Activated naive CD8-positive, alpha-beta T cell treated with anti-CD3 and anti-CD28 coated beads for 36 hours (primary cell): ENCODE measurements at places on chromosomes 16 and 17. TPM values are rescaled to one million over a fixed set of nuclear protein-coding genes. Genes with fewer than 3 reads are reported as not detected.

The ABCC11 gene
- 0.16 TPM for total RNA-seq

The SYCE1L gene
- total RNA-seq: 5.0 TPM

GRCh38 chr17:18323007-18323406, 7.9 kb downstream of the SMCR8 start:
- H3K27ac ChIP-seq: no peak overlapping the region
- no peak for DNase-seq
- peaks cover 51% of the 10 kb centered on the region for H3K4me1 ChIP-seq
- H3K27me3 ChIP-seq: no peaks in the 10 kb centered on the region

GRCh38 chr16:72962347-72962746, 85.6 kb downstream of the ZFHX3 start:
- no peak overlapping the region for H3K4me3 ChIP-seq
- no peaks in the 10 kb centered on the region for H3K36me3 ChIP-seq
- H3K27me3 ChIP-seq: no peaks in the 10 kb centered on the region
- no peak overlapping the region for H3K27ac ChIP-seq

- no peak for DNase-seq
- no peak overlapping the region for H3K27ac ChIP-seq
- no peaks in the 10 kb centered on the region for H3K4me1 ChIP-seq
Measured at GRCh38 chr17:33531311-33531710, 238.2 kb upstream of the ASIC2 start.

The GOT2 gene
- total RNA-seq: 162 TPM

The CCL4L2 gene
- 4.4 TPM for total RNA-seq

- H3K27ac ChIP-seq: peak overlapping the region; percentile 92
- H3K4me3 ChIP-seq: peak overlapping the region; percentile 94
- H3K4me1 ChIP-seq: peaks cover 39% of the 10 kb centered on the region
- peak; percentile 74 for DNase-seq
- peaks cover 22% of the 10 kb centered on the region for H3K27me3 ChIP-seq
Measured at GRCh38 chr17:7435676-7436555, 681 bp downstream of the TMEM102 start.

The ATP2A1 gene
- total RNA-seq: 2.0 TPM

DNA sequence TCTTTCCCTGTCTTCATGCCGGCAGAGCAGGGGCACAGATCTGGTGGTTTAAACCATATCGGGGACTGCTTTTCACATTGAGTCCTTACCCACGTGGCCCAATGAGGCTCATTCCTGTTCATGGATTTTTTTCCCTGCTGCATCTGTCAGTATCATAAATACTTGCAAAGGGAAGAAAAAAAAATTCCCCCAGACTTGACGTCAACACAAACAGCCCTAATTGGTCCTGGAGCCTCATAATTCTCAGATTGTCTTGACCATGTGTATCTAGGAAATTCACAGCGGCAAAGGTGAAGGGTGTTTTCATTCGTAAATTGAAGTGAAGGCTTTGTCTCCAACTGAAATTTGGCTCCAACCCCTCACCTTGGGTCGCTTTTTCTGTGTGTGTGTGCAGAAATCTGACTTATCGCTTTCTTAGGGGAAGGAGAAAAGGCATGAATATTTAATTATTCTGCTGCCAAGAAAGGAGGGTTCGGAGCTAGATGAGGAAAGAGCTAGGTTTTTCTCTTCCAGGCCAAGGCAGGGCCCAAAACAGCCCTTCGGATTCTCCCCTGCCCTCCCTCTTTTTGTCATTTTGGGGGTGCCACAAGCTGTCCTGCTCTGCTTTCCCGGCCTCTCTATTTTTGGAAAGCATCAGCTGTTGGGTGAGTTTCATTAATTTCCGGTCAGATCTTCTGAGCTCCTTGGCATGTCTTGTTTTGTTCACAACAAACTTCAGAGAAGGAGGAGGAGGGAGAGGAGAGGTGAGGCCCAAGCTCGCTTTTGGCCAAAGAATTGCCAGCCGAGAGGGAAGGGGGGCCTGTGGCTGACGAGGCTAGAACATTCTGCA, 17.8 kb upstream of the CIBAR2 start:
- DNase-seq: no peak
- no peaks in the 10 kb centered on the region for H3K27me3 ChIP-seq
- no peak overlapping the region for H3K27ac ChIP-seq
- no peaks in the 10 kb centered on the region for H3K36me3 ChIP-seq

DNA sequence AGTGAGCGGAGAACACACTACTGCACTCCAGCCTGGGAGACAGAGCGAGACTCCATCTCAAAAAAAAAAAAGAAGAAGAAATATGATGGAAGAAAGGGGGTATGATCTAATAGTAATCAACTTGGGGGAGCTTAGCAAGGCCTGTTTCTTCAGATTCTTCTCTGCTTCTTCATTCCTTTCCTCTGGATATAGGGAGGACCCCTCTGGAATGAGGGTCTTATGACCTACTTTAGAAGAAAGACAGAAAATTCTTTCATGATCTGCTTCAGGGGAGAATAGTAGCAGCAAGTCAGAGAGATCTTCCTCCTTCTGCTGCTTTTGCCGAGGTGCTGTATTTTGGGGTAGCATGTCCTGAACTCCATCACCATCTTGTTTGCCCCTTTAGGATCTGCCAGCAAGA, 44.9 kb upstream of the ETV4 start:
- no peak overlapping the region for H3K27ac ChIP-seq
- DNase-seq: no peak
- no peaks in the 10 kb centered on the region for H3K4me1 ChIP-seq
- H3K4me3 ChIP-seq: no peak overlapping the region

The CENPN gene
- total RNA-seq: 62.5 TPM

- H3K27me3 ChIP-seq: peaks cover 69% of the 10 kb centered on the region
- H3K36me3 ChIP-seq: no peaks in the 10 kb centered on the region
- no peak overlapping the region for H3K4me3 ChIP-seq
- peaks cover 12% of the 10 kb centered on the region for H3K4me1 ChIP-seq
Measured at GRCh38 chr17:4782652-4783051, 3.5 kb downstream of the VMO1 start.

DNA sequence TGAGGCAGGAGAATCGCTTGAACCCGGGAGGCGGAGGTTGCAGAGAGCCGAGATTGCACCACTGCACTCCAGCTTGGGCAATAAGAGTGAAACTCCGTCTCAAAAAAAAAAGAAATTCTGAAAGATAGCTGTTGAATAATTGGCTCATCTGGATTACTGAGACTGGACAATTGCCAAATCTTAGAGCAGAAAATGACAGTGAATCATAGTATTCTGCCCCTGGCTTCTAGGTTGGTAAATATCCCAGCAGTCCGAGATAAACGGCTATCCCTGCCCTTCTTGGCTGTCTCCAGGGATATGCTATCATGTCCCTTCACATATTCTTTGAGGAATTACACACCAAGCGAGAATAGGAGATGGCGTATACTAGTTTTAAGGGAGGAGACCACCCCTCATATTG, 35.5 kb upstream of the METTL16 start:
- no peak overlapping the region for H3K27ac ChIP-seq
- H3K27me3 ChIP-seq: peaks cover 5% of the 10 kb centered on the region
- no peaks in the 10 kb centered on the region for H3K36me3 ChIP-seq

- DNase-seq: no peak
- no peaks in the 10 kb centered on the region for H3K4me1 ChIP-seq
- H3K27me3 ChIP-seq: no peaks in the 10 kb centered on the region
- no peak overlapping the region for H3K27ac ChIP-seq
Measured at GRCh38 chr17:52476638-52477313, 318.3 kb upstream of the CA10 start.

GRCh38 chr16:268141-269053, 7.3 kb downstream of the RGS11 start:
- no peaks in the 10 kb centered on the region for H3K36me3 ChIP-seq
- H3K4me3 ChIP-seq: no peak overlapping the region
- peaks cover 5% of the 10 kb centered on the region for H3K27me3 ChIP-seq
- no peak overlapping the region for H3K27ac ChIP-seq

DNA sequence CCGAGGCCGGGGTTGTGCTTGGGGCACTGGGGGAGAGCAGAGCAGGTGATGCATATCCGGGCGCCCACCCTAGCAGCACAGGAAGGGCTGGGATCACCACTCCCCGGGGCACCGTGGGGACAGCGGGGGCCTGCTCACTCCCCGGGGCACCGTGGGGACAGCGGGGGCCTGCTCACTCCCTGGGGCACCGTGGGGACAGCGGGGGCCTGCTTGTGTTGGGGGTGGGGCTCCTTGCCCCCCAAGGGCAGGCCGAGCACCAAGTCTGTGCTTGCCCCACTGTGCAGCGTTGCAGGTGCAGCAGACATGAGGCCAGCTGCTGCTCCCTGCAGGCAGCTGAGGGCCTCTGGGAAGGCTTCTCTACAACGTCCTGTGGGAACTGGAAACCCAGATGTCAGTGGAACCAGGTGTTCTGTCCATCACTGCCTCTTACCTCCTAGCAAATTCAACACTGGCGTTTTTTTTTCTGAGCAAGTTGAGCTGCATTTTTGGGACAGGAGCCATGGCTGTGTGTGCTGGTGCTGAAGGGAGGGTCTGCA, 25.0 kb upstream of the ZNF750 start:
- no peak for DNase-seq
- H3K4me1 ChIP-seq: peaks cover 57% of the 10 kb centered on the region
- peaks cover 2% of the 10 kb centered on the region for H3K36me3 ChIP-seq
- no peaks in the 10 kb centered on the region for H3K27me3 ChIP-seq

The ZNF213 gene
- total RNA-seq: 7.6 TPM

DNA sequence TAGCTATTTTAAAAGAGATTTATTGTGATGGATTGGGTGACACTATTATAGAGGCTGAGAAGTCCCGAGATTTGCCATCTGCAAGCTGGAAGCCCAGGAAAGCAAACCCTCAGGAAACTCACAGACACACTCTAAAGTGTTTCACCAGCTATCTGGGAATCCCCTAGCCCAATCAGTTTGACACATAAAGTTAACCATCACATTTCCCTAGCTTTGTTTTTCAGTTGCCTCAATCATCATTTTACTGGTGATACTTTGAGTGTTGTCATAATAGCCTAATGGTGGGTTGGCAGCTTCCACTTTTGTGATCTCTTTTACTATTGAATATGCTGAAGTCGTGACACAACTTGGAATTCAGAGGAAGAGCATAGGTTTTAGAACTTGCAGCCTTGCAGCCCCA, 1.8 kb downstream of the SGF29 start:
- no peaks in the 10 kb centered on the region for H3K27me3 ChIP-seq
- no peak for DNase-seq
- H3K4me3 ChIP-seq: no peak overlapping the region

- H3K27ac ChIP-seq: no peak overlapping the region
- no peaks in the 10 kb centered on the region for H3K27me3 ChIP-seq
- peaks cover 4% of the 10 kb centered on the region for H3K4me1 ChIP-seq
- no peak overlapping the region for H3K4me3 ChIP-seq
Measured at GRCh38 chr17:74546586-74546985, 671 bp upstream of the CD300C start.

The CCL1 gene
- total RNA-seq: not detected

The CIITA gene
- total RNA-seq: 1.4 TPM

The EPN3 gene
- total RNA-seq: not detected

- peak overlapping the region; percentile 91 for H3K27ac ChIP-seq
- DNase-seq: no peak
- peaks cover 54% of the 10 kb centered on the region for H3K4me1 ChIP-seq
- no peak overlapping the region for H3K4me3 ChIP-seq
- H3K27me3 ChIP-seq: no peaks in the 10 kb centered on the region
Measured at GRCh38 chr17:40530531-40530994, 29.1 kb upstream of the TNS4 start.

The OTOP2 gene
- total RNA-seq: not detected

The CPSF4L gene
- not detected for total RNA-seq

The KRT17 gene
- total RNA-seq: not detected

GRCh38 chr17:42518046-42518754, 17.8 kb upstream of the NAGLU start:
- no peak overlapping the region for H3K4me3 ChIP-seq
- H3K27me3 ChIP-seq: no peaks in the 10 kb centered on the region
- DNase-seq: no peak
- H3K36me3 ChIP-seq: peaks cover 2% of the 10 kb centered on the region
- H3K27ac ChIP-seq: no peak overlapping the region

DNA sequence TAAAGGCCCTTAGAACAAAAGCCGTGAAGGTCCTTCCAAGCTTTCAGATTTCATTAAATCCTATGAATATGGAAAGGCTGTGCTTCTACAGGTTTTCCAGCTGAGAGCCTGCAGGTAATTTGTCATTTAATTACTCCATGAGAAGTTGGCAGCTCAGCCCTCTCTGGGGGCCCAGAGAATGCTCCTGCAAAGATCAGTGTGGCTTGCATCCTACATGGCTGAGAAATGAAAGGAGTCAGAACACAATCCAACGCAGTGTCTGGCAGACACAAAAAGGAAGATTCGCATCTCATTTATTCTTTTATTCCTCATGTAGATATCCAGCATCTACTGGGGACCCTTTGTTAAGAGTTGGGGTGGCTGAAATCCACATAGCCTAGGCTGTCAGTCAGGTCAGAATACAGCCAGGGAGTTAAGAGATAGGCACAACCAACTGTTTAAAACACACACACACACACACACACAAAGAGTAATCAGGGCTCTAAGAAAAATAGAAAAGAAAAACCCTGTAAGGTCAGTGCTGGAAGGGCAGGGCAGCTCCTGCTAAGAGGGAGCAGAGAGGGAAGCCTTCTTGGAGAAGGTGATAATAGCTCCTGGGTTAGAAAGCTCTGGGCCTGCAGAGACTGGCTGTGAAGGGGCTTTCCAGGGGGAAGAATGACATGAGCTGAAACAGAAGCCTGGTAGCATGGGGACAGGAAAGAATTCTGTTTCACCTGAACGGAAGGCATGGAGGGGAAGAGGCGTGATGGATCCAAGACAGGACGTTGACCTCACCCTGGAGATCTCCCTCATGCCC, 46.9 kb upstream of the WSCD1 start:
- H3K27me3 ChIP-seq: peaks cover 14% of the 10 kb centered on the region
- H3K4me1 ChIP-seq: peaks cover 12% of the 10 kb centered on the region
- H3K36me3 ChIP-seq: no peaks in the 10 kb centered on the region
- no peak for DNase-seq
- no peak overlapping the region for H3K27ac ChIP-seq

- peak within 1 kb of the TSS; percentile 92 for H3K4me3 ChIP-seq
- H3K27ac ChIP-seq: peak within 1 kb of the TSS; percentile 96
- peaks cover 15% of the 10 kb centered on the region for H3K36me3 ChIP-seq
- peaks cover 39% of the 10 kb centered on the region for H3K4me1 ChIP-seq
- DNase-seq: peak; percentile 99
Measured at GRCh38 chr16:57185945-57186871, at the start of the genes PSME3IP1 and RSPRY1. Gene PSME3IP1, minus strand, starts transcription at chr16:57186039. Its CDS starts 12,185 bp downstream, at chr16:57173854. Gene RSPRY1, plus strand, starts transcription at chr16:57186329. Its CDS starts 18,330 bp downstream, at chr16:57204659.

The HS3ST2 gene
- total RNA-seq: not detected
